ENCODE measurements at places on chromosomes 7 and 10.

DNA sequence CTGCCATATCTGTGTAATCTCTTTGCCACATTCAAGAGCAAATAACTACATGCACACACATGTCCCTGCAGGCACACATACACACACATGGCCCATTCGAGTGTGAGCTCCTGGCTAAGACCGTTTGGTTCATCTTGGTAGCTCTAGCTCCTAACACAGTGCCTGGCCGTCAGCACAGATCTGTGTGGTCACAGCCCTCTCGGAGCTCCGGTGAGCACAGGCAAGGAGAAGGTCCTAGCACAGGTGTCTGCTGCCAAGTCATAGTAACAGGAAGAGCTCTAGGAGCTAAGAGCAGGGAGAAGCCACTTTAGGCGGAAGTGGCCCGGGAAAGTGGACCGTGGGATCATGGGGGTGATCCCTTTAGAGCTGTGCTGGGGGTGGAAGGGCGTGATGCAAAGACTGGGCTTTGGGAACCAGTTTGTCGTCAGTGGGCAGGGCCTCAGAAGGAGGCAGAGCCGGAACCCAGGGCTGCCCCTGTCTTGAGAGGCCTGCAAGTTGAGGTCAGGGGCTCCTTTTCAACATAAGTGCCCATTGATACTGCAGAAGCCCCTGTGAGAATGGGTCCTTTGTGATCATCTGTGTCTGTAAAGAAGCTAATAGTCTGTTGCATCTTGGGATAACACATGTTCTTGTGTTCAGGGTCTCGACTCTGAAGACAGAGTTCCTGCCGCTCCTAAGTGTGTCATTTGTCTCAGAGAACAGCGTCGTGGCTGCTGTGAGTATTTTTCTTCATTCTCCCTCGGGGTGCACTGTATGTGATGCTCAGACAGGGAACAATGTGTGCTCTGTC lies 16.6 kb upstream of the ARPC1B start:
- DNase-seq: no peak

DNA sequence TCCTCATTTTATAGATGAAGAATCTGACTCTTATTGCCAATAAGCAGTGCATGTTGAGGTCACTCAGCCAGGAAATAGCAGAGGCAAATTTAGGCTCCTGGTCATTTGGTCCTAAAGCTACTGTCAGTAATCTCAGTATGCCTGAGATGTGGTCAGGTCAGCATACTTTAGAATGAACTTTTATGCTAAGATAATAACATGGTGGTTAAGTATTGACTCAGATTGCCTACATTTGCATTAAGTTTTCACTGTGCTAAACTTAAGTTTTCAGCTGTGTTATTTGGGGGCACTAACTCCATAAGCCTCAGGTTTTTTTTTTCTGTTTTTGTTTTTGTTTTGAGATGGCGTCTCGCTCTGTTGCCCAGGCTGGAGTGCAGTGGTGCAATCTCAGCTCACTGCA lies 35.9 kb upstream of the CCSER2 start:
- no peak for DNase-seq

GRCh38 chr10:132560241-132560731 lies 22.7 kb downstream of the INPP5A start:
- DNase-seq: no peak

DNA sequence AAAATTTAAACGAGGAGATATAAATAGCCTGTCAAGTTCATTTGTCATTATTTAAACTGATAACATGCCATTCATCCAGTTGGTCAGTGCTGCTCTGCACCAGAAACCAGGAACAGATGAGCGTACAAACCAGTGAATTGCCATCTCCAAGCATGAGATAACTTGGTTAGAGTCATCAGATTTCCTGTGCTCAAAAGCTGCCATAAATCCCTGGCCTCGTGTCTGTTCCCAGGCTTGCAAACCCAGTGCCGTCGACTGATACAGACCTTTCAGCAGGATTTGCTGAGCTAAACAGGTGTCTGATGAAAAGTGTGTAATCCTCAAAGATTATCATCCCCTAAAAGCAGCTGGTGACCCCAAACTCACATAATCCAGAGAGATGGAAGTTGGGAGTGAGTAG lies 96.0 kb upstream of the SAMD8 start:
- DNase-seq: no peak

DNA sequence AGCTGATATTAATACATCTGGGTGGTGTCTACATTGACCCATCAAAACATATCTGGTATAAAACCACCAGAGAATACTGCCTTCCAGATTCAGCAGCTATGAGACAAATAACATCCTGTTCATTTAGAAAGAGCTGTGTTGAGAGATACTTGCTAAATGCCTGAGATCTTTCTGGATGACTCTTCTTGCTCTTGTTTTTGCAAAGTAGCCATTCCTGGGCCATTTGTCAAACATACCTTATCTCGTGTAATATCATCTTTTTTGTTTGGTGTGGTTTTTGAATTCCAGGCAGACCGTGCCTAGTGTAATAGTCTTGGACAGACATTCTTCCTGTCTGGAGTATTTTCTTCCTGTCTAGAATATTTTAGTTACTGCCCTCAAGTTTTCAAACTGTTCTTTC lies 74.7 kb upstream of the PRR15 start:
- DNase-seq: no peak

DNA sequence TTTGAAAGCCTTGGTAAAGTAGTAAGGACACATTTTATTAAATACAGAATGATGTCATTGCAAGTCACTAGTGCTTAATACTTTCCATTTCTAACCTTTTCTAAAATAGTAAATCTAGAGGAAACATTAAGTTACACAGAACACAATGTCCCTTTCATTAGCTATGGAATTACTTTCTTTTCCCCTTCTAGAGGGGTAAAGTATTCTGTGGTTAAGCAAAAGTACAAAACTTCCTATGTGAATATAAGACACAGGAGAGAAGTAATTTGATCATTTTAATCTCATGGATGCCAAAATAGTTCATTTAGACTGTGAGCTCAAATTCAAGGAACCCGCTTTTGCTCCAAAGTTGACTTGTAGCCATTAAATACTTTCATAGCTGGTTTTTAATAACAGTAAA lies 49.8 kb downstream of the SEMA3E start:
- no peak for DNase-seq

DNA sequence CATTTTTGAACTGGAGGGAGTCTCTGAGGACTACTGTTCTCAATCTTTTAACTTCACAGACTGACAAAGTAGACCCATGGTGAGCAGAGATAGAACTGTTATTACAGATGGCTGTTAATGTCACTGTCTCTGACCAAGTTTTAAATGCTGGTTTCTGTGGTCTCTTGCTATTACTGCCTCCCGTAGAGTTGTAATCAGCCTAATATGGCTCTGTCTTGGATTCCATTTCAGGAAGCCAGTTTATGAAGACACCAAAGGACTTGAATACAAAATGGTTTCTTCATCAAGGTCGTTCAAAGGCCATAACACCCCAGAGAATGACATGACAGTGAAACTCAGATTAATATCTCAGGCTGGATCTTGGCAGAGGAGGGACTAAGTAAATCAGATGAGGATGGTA lies 3.9 kb downstream of the SFRP4 start:
- DNase-seq: no peak

DNA sequence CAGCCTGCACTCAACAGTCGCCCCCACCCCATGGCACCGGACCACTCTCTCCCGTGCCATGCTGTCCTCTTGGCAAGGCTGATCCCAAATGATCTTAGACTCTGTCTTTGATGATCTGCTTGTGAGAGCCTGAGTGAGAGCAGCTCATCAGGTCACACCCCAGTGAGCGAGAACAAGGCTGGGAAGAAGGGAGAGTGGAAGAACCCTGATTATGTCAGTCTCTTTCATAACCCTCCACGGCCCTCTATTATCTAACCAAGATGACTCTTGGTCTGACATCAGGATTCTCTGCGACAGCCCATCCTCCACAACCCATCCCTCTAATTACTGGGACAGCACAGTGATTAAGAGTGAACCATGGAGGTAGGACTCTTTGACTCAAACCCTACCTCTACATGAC lies 53.1 kb upstream of the C7orf33 start:
- no peak for DNase-seq

- DNase-seq: no peak
Observed at GRCh38 chr7:111477462-111478225, 84.6 kb downstream of the IMMP2L start.

DNA sequence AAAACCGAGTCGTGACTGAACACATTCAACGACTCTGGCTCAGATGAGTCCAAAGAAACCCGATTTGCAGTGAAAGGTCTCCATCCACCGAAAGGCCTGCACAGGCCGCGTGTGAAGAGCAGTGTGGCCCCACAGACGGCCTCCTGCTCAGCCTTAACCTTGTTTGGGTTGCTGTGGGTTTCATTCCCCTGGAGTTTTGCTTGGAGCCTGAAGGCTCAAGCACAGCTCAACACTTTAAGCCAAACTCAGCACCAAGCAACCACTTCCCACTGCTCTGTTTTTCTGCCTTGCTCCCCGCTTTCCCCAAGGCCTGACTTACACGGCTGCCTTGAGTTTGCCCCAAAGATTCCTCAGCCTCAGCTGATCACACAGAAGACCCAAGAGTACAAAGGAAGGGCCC lies 398.2 kb upstream of the NFE2L3 start:
- no peak for DNase-seq

DNA sequence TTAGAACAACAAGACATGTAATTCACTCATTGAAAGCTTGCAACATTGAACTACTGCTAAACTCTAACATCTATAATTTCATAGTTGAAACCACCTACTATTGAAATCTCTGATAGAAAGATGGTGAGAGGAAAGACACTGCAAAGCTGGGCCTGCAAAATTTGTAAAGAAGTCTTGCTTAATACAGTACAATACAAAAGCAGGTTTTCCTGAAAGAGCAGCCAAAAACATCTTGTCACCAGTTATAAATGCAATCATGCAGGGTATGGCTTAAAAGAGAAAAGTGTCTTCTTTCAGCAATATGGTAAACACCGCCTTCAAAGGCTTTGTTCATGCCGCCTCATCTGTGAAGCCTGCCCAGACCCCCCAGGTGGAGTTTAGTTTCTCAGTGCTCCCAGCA lies 109.2 kb downstream of the ANK3 start:
- no peak for DNase-seq

DNA sequence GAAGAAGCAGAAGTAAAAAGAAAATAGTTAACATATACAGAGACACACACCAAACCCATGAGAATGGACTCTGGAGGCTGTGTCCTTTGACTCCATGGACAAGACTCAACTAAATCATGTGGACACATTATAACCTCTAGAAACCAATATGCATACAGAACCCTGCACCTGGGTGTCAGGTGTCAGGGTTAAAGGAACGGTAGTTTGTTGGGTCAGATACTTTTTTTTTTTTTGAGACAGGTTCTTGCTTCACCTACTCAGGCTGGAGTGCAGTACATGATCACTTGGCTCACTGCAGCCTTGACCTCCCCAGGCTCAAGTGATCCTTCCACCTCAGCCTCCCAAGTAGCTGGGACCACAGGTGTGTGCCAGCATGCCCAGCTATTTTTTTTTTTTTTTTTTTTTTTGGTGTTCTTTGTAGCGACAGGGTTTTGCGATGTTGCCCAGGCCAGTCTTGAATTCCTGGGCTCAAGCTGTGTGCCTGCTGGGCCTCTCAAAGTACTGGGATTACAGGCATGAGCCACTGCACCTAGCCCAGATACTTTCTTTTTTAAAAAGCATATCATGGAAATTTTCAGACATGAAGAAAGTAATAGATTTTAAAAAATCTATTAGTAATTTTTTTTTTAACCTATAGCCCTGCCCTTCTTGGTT lies 31.3 kb downstream of the GALNT11 start:
- no peak for DNase-seq

GRCh38 chr10:64529003-64529350 lies 1007.8 kb downstream of the REEP3 start:
- DNase-seq: no peak

GRCh38 chr10:44295644-44296241 lies 89.2 kb downstream of the CXCL12 start:
- DNase-seq: no peak

- no peak for DNase-seq
Observed at GRCh38 chr10:71368643-71369042, 28.1 kb upstream of the CDH23 start.

DNA sequence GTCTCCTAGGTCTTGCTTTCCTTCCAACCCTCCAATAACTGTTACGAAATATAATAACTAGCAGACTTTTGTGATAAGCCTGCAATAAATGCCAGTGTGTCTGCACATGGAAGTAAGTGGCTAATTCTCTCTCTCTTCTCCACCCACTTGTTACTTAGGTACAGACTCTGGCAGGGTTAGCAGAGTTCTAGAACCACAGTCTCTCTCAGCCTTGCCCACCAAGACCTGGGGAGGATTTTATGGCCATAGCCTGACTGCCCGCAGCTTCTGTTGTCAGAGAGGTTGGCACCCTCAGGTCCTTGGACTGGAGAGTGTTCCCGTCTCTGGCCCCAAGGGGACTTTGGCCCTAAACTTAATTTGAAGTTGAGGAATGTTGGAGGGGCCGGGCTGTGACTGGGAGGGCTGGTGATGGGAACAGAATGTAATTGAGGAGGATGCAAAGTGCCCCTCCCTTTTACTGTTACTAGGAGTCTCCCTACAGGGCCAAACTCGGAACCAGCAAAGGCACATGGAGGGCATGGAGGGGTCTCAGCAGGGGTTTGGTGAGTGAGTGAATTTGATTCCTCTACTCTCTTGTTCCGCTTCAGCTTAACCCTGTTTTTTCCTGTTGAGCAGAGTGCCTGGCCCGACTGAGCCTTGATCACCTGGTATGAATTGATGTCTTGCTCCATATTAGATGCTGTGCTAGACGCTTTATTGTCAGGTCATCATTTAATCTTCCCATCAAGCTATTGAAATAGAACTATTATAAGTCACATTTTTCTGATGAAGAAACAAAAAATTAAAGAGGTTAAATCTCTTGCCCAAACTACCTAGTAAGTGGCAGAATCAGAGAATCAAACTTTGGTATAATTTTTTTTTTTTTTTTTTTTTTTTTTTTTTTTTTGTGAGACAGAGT lies 37.0 kb upstream of the LCOR start:
- DNase-seq: no peak

GRCh38 chr10:58177362-58177947 lies 90.2 kb downstream of the IPMK start:
- DNase-seq: no peak

DNA sequence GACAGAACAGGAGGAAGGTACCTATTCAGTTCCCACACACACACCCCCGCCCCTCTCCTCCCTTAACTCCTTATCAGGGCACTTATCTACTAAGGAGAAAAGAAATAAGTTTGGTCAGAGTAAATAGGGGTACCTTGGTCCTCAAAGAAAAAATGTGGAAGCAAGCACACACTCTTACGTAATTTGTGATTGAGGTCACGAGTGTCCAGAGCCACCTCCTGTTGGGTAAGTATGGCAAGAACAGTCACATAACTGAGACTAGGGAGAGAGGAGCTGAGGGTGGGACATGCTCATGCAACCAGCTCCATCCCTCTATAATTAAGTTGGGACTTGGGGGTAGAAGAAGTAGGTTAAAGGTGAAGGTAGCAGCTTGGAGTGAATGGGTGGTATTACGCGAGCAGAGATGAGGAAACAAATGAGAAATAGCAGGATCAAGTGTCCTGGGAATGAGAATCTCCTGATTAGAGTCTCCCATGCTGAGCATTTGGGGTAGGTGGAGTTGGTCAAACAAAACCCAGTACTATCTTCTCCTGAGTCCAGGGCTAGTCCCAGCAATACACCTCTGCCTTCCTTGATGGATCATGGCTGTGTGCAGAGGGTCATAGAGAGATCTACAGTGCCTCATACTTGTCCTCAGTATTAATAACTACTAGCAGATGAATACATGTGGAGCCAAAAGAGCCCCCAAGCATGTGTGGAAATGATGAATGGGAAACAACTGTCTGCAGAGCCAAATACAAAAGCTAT lies 77.1 kb downstream of the GSAP start:
- DNase-seq: no peak
